ENCODE measurements at places on chromosomes 7 and 10.

- DNase-seq, result no peak
Observed at GRCh38 chr7:157429680-157430224, 92.9 kb downstream of the DNAJB6 start.

DNA sequence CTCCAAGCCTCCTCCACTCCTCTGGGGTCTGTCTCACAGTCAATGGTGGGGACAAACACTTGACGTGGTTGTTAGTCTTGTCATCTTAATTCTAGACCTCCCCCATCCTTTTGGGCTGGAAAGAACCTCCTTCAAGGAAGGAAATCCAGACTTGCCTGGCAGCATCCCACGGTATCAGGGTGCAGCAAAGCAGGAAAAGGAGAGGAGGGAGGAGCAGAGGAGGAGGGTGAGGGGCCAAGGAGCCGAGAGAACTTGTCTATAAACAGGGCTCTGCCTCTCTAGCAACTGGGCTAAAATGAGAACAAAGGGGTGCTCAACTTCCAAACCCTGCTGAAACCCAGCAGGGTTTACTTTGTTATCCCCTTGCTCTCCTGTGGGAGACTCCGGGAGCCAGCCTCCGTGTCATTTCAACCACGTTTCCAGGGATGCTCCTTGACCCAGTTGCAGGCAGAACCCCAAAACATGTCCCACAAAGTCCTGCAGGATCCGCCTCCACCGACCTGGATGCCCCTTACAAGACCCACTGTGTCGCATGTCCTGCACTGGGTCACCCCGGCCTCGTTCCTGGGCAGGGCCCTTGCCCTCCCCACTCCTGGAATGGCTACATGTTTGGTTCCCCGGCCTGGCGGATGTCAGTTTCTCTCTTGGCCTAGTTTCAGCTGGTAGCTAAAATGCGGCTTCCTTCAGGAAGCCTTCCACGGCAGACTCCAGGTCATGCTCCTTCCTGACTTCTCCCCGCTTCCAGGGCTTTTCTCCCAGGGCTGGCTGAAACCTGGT is 69.7 kb upstream of the MGMT start:
- no peak for DNase-seq

- DNase-seq, result no peak
Observed at GRCh38 chr10:32937911-32938424, 20.1 kb downstream of the ITGB1 start.

- DNase-seq, result no peak
Observed at GRCh38 chr7:46389146-46389545, 468.1 kb upstream of the IGFBP3 start.

- DNase-seq, result no peak
Observed at GRCh38 chr7:26688388-26688787, 176.0 kb downstream of the SKAP2 start.

DNA sequence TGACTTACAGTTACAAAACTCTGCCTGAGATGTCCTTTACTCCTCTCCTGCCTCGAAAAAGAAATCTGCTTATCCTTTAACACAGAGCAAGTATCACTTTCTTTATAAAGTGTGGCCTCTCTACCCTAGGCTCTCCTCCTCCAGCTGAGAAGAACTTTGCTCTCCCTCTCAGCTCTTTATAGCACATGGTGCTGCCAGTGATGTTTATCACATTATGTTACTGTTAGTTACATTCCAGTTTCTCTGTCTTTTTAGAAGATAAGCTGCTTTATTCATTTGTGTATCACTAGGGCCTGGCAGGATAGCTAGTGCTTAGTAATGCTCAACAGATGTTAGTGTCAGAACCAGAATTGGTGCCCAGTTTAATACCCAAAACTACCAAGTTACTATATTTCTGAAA is 41.1 kb upstream of the TMEM229A start:
- DNase-seq, result no peak

DNA sequence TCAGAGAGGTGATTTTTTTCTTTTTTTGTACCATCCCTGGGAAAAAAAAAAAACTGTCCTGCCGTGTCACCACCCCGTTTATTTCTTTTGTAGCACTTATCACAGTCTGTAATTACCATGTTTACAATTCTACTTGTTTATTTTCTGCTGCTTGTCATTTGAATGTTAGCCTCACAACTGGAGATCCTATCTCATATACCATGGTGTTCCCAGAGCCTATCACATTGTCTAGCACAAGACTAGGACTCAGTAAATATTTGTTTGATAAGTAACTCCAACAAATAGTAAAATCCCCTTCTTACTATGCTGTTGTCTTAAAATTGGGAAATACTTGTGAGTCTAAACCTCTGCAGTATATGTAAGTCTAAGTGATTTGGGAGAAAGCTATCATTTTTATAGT is 36.0 kb downstream of the MKLN1 start:
- DNase-seq, result no peak

Data from activated CD4-positive, alpha-beta T cell treated with anti-CD3 and anti-CD28 coated beads, Interleukin-10, Interleukin-2, amounts not matched to agents 100 ng/mL and 50 ng/mL, durations not matched to agents 16 hours and 8 hours (primary cell).